Spleen (tissue), 13 donors: ENCODE measurements at places on chromosomes 13 and 19. TPM values are rescaled to one million over a fixed set of nuclear protein-coding genes. Genes with fewer than 3 reads are reported as not detected.

- H3K27ac ChIP-seq: no peak overlapping the region
- H3K4me1 ChIP-seq: no peaks in the 10 kb centered on the region
- peaks cover 13% of the 10 kb centered on the region for H3K27me3 ChIP-seq
These were observed 147.2 kb downstream of the FLT1 start for GRCh38 chr13:28347456-28348371.

Gene NKPD1
- polyA plus RNA-seq: 0.19 TPM

DNA sequence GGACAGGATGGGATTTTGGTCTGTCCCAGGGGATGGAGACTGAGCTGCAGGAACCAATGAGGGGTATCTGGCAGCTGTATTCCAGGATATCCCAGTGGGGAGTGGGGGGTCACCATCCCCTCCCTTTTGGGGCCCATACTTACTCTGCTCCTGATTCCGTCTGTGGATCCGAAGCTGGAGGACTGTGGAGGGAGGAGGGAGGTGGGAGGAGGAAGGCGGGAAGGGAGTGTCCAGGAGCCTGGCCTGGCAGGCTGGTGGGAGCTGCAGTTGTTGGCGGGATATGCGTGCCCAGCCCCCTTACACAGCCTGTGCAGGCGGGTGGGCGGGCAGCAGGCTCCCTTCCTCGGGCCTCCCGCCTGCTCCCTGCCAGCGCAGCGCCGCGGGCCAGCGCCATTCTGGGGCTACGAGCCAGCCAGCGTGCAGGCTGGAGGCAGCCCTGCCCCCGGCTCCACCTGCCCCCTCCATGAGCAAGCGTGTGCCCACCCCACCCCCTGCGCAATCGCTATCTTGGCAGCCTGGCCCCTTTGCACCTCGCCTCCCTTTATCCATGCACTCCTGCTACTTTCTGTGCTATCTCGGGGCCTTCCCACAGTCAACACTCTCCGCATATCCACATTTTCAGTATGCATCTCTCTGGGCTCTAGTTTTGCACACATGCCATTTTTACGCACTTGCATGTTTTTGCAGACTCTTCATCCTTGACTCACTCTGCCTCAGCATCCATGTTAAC, 2.8 kb downstream of the MAMSTR start:
- no peaks in the 10 kb centered on the region for H3K36me3 ChIP-seq
- H3K27ac ChIP-seq: peak overlapping the region; percentile 88
- no peaks in the 10 kb centered on the region for H3K27me3 ChIP-seq
- peak; percentile 81 for DNase-seq
- peaks cover 16% of the 10 kb centered on the region for H3K4me1 ChIP-seq

- peaks cover 7% of the 10 kb centered on the region for H3K36me3 ChIP-seq
- peak; percentile 82 for DNase-seq
- H3K4me1 ChIP-seq: peaks cover 91% of the 10 kb centered on the region
- no peaks in the 10 kb centered on the region for H3K27me3 ChIP-seq
- peak overlapping the region; percentile 95 for H3K27ac ChIP-seq
These were observed 18.0 kb downstream of the PRAM1 start for GRCh38 chr19:8484331-8484894.

DNA sequence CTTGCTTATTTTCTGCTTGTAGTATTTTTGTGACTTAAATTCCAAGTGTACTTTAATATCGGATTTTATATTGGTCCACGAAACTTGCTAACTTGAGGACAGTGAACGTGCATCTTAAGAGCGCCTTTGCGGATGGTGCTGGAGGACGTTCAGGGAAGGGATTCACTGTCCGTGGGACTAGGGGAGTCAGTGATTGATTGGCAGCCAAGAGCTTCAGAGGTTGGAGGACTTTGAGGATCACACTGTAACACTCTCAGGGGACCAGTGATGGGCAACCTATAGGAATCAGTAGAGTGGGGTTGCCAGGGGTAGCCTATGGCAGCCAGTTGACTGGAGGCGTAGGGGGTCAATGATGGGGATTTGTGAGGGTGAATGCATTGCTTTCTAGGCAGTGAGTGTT, 516 bp downstream of the ZNF175 start:
- H3K27ac ChIP-seq: peak overlapping the region; percentile 70
- H3K4me3 ChIP-seq: peak overlapping the region; percentile 66
- H3K27me3 ChIP-seq: no peaks in the 10 kb centered on the region
- H3K36me3 ChIP-seq: peaks cover 37% of the 10 kb centered on the region
- peaks cover 15% of the 10 kb centered on the region for H3K4me1 ChIP-seq
- DNase-seq: no peak

Gene SPART
- 31.2 TPM for polyA plus RNA-seq

Gene CALR3
- polyA plus RNA-seq: 0.10 TPM

Gene CACNG7
- polyA plus RNA-seq: not detected

Gene TEX26
- not detected for polyA plus RNA-seq

DNA sequence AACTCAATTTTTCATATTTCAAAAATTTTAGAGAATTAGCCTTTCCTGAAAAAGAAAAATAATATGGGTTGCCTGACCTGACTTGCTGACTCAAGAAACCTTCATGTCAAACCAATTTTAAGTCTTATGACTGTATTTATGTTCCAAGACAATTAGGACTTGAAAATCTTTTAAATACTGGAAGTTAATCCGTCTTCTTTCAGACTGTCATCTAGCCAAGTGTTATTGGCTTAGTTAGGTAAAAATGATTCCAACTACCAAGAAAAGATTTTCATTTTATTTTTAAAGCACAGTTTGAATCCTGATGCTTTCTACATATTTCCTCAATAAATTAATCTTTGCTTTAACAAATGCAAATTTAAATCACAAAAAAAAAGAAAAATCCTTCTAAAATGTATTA, 337.6 kb downstream of the SLITRK6 start:
- H3K27me3 ChIP-seq: no peaks in the 10 kb centered on the region
- H3K27ac ChIP-seq: no peak overlapping the region
- H3K36me3 ChIP-seq: no peaks in the 10 kb centered on the region

GRCh38 chr19:31448221-31448657, 99.0 kb upstream of the TSHZ3 start:
- H3K4me3 ChIP-seq: no peak overlapping the region
- no peaks in the 10 kb centered on the region for H3K27me3 ChIP-seq
- DNase-seq: no peak
- no peaks in the 10 kb centered on the region for H3K4me1 ChIP-seq
- H3K27ac ChIP-seq: no peak overlapping the region
- H3K36me3 ChIP-seq: no peaks in the 10 kb centered on the region

DNA sequence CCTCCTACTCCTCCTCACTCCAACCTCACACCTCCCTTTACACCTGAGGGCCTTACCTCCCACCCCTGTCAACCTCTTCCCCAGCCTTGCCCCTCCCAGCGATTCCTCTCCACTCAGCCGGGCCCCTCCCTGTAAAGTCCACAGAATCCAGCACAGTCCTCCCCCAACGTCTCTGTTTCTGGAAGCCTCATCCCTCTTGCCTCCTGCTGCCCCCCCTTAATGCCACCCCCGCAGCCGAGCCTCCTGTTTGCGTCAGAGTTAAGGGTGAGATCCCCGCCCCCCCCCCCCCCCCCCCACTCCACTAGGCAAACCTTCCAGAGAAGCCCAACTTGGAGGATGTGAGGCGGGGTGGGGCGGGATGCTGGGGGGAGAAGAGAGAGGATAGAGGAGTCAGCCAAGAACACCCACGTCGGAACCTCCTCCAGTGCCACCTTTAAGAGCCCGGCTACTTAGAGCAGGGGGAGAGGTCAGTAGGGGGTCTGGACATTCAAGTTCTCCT, 2.1 kb downstream of the UNC13A start:
- H3K27ac ChIP-seq: no peak overlapping the region
- H3K4me1 ChIP-seq: peaks cover 15% of the 10 kb centered on the region
- peaks cover 38% of the 10 kb centered on the region for H3K27me3 ChIP-seq
- no peak for DNase-seq
- H3K36me3 ChIP-seq: no peaks in the 10 kb centered on the region
